ENCODE measurements at places on chromosomes 3 and 15. TPM values are rescaled to one million over a fixed set of nuclear protein-coding genes. Genes with fewer than 3 reads are reported as not detected.

DNA sequence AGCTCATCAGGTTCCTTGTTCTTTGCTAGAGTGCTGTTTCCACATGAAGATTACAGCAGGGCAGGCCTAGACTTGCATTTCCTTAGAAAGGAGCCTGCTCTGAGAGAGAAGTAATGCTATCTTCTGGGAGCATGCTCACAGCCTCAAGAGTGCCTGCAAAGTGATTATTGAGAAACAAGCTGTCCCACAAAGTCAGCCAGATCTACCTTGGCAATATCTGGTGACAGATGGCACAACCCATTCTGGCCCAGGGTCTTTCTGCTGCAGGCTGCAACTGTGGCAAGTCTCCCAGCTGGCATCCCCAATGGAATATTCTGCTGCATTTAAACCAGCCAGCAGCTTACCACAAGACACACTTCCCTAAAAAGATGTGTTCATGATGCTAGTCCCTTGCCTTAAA is 29.3 kb downstream of the MTMR10 start:
- DNase-seq, result no peak
- no peaks in the 10 kb centered on the region for H3K4me1 ChIP-seq
- H3K36me3 ChIP-seq, result peaks cover 47% of the 10 kb centered on the region
- no peaks in the 10 kb centered on the region for H3K27me3 ChIP-seq

DNA sequence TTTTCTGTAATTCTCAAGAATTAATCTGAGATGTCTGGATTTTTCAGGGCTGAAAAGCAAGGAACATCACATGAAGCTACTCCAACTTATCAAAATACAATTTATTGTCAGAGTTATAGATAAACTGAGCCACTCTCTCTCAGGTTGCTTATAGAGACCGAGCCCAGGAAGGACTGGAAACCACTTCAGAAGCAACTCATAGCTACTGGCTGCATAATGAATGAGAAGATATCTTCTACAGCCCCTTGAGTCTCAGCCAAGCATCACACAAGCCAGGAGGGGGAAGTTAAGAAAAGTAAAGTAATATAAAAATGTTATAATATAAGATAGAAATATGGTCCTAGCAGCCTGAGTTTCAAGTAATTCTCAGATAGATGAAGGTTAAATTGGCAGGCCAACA is 186.0 kb downstream of the TNIK start:
- H3K27me3 ChIP-seq, result no peaks in the 10 kb centered on the region
- H3K36me3 ChIP-seq, result no peaks in the 10 kb centered on the region
- H3K4me1 ChIP-seq, result peaks cover 4% of the 10 kb centered on the region
- no peak for DNase-seq
- H3K4me3 ChIP-seq, result no peak overlapping the region

- no peak overlapping the region for H3K27ac ChIP-seq
- H3K4me1 ChIP-seq, result no peaks in the 10 kb centered on the region
- no peak for DNase-seq
- H3K4me3 ChIP-seq, result no peak overlapping the region
- no peaks in the 10 kb centered on the region for H3K27me3 ChIP-seq
These were observed 127.2 kb downstream of the SHOX2 start for GRCh38 chr3:157979022-157979421.

GRCh38 chr3:46705022-46705530 is 3.9 kb downstream of the TMIE start:
- no peak overlapping the region for H3K27ac ChIP-seq
- DNase-seq, result peak; percentile 79
- H3K27me3 ChIP-seq, result peaks cover 10% of the 10 kb centered on the region
- peaks cover 17% of the 10 kb centered on the region for H3K4me1 ChIP-seq
- no peak overlapping the region for H3K4me3 ChIP-seq
- peaks cover 3% of the 10 kb centered on the region for H3K36me3 ChIP-seq

- H3K4me1 ChIP-seq, result no peaks in the 10 kb centered on the region
- no peak overlapping the region for H3K4me3 ChIP-seq
- no peak overlapping the region for H3K27ac ChIP-seq
- H3K27me3 ChIP-seq, result no peaks in the 10 kb centered on the region
These were observed 60.0 kb downstream of the CCK start for GRCh38 chr3:42205800-42206514.

- no peaks in the 10 kb centered on the region for H3K36me3 ChIP-seq
- no peaks in the 10 kb centered on the region for H3K27me3 ChIP-seq
- H3K4me1 ChIP-seq, result no peaks in the 10 kb centered on the region
- H3K27ac ChIP-seq, result no peak overlapping the region
- no peak overlapping the region for H3K4me3 ChIP-seq
These were observed 556.1 kb downstream of the FGF12 start for GRCh38 chr3:192171213-192171612.

DNA sequence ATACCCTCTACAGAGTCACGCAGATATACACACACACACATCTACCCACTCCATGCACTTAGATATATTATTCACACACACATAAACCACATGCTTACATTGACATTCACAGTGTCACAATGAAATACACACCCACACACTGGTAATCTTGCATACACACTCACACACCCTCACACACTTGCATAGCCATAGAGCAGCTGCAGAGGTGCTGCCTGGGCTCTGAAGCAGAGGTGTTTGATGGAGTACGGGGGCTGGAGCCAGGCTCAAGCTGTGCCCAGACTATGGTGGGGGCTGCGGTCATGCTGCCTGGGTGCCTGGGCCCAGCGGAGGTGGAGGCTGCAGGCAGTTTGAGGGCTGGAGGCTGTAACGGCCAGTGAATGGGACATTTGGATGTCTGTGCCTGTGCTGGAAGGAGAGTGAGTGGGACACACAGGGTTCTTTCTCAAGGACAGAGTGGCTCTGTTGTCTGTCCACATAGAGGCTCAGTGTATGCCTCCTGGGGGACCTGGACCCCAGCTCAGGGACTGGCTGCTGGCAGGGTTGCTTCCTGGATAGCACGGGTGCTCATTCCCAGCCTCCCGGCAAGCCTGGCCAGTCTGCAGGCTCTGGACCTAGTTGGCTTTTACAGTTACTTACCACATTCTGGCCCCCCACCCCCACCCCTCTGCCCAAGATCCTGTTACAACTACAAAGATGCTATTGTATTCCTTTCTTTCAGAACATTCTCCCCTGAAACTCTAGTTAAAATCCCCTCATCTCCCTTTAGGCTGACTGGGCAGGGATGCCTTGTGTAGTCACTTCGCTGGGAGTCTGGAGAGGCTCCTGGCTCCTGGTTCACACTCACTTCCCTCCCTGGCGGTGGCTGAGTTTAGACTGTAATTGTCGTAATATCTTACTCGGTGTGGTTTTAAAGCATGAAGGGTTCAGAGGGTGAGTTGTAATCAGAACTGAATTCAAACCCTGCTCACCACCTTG is 12.5 kb downstream of the GASK1A start:
- H3K27ac ChIP-seq, result no peak overlapping the region
- H3K4me1 ChIP-seq, result no peaks in the 10 kb centered on the region
- DNase-seq, result no peak
- no peaks in the 10 kb centered on the region for H3K36me3 ChIP-seq

C2CD4A gene
- 0.33 TPM for total RNA-seq

SEMA5B gene
- not detected for total RNA-seq

CCDC80 gene
- 21.9 TPM for total RNA-seq

TAGLN3 gene
- not detected for total RNA-seq

UBR1 gene
- total RNA-seq, result 26.8 TPM

CCNB2 gene
- 1.7 TPM for total RNA-seq

NSUN3 gene
- total RNA-seq, result 5.2 TPM

All from upper lobe of left lung (tissue), 6 donors.